ENCODE measurements at places on chromosomes 5 and 9.

GRCh38 chr9:130843049-130843908 is 8.2 kb downstream of the ABL1 start:
- no peak for DNase-seq

- DNase-seq, result no peak
Observed at GRCh38 chr5:6634788-6635430, 1.7 kb downstream of the SRD5A1 start.

DNA sequence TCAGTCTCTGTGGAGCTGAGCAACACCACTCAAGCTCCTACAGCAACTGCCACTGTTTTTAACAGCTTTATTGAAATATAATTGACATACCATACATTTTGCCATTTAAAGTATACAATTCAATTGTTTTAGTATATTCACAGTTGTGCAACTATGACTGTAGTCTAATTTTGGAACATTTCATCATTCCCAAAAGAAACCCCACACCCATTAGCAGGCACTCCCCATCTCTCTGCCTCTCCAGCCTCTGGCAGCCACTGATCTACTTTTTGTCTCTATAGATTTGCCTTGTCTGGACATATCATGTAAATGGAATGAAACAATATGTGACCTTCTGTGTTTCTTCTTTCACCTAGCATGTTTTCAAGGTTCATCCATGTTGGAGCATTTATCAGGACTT is 43.5 kb downstream of the RUSC2 start:
- peak; percentile 49 for DNase-seq

- DNase-seq, result peak; percentile 35
Observed at GRCh38 chr9:16154521-16155078, 601.8 kb downstream of the CCDC171 start.

DNA sequence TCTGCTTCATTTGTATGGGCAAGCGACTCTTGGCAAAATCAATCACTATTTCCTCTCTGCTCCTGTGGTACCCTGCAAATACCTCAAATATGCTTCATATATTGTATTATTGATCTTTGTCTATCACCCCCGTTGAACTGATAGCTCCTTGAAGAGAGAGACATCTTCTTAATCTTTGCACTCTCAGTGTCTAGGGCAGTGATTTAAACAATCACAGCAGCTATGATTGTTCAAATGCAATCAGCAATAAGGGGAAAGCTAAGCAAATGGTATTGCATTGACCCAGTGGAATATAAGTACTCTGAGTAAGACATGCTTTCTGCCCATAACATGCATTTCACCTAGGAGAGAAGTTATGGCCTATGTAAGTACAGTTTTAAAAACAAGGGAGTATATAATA is 90.2 kb downstream of the SUSD1 start:
- no peak for DNase-seq

DNA sequence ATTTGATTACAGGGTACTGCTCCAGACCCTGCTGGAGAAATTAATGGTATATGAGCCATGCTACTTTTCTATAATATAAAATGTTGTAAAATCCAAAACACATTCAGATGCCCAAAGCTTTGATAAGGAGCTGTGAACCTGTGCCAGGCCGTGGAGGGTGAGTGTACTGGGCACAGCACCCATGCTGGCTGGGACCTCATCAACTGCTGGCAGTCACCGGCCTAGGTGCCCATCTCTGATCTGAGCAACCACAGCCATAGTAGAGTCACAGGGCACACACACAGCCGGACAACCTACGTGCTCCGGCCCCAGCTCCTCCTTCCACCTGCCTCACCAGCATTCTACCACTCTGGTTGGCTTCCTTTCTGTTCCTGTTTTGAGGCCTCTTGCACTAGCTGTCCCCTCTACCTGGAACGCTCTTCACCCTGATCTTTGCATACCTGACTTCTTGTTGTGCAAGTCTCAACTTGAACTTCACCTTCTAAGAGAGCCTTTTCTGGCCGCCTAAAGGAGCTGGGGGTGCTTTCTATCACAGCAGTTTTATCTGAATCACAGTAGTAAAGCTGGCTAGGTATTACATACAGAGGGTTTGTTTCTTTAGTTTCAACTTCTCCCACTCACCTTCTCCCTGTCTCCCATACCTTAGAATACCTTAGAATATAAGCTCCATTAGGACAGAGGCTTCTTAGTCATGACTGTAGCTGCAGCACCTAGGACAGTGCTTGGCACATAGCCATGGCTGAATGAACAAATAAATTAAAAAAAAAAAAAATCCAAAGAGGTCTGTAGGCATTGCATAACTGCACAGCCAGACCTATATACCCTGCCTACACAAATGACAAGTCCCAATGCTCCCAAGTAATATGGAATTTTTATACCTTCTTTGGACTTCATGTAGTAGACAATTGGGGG is 51.7 kb downstream of the MED27 start:
- peak; percentile 33 for DNase-seq

GRCh38 chr9:758146-758545 is 83.4 kb upstream of the DMRT1 start:
- DNase-seq, result no peak

GRCh38 chr9:95130484-95130883 is 187.0 kb downstream of the FANCC start:
- DNase-seq, result no peak

DNA sequence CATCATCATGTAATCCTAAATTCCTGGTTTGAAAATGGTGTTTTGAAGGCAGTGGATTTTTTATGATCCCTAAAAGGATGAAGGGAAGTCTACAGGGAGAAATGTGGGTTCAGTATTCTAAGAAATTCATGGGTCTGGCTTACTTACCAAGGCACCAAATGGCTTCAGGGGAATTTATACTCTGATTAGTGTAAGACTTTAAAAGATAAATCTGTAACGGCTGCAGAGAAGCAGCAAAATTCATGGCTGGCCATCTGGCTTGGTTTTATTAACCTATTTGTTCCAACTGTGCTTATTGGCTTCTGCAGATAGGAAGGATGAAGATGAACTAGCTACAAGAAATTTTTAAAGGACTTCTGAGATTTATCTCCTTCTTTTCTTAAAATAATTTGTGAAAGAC is 222.8 kb downstream of the TENT4A start:
- no peak for DNase-seq

GRCh38 chr5:61805101-61805500 is 473.0 kb downstream of the ZSWIM6 start:
- DNase-seq, result peak; percentile 57

DNA sequence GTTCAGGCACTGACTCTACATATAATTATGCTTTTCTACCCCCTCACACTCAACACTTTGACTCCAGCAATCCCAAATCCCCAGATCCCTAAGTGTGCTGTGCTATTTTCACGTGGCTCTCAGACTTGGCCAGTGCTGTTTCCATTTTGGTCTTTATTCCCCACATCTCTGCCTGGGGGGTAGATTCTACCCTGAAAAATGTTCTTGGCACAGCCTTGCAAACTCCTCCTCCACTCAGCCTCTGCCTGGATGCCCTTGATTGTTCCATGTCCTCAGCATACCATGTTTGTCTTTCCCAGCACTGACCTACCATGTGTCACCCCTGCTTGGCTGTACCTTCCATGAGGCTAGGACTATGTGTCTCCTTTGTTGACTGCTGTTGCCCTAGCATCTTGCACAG is 43.0 kb downstream of the FXN start:
- DNase-seq, result peak; percentile 65

DNA sequence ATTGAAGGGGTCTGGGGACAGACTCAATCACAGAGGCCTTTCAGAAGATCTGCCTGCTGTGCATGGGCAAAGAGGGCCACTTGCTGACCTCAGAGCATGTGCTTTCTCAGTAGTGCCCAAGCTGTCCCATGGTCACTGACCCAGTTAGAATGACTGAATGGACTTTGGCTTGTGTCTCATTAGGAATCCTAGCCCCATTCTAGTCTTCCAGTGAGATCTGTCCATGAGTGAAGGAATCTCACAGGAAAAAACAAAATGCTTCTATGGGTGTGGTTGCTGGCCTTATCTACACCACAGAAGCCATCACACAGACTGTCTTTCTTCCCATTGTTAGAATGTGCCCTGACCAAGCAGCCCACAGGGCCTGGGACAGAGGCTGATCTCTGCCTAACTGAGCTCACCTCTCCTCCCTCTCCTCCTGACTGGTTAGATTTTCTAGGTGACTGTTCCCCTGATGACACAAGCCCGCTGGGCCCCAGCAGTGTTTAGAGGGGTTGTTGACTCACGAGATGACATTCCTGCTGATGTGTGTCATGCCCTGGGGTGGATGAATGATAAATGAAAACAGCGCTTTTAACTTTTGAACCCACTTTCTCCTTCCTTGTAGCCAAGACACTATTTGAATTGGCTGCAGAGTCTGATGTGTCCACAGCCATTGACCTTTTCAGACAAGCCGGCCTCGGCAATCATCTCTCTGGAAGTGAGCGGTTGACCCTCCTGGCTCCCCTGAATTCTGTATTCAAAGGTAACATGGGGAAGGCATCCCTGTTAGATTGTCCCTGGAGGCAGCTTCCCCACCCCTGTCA is 24.8 kb downstream of the TGFBI start:
- peak; percentile 98 for DNase-seq

DNA sequence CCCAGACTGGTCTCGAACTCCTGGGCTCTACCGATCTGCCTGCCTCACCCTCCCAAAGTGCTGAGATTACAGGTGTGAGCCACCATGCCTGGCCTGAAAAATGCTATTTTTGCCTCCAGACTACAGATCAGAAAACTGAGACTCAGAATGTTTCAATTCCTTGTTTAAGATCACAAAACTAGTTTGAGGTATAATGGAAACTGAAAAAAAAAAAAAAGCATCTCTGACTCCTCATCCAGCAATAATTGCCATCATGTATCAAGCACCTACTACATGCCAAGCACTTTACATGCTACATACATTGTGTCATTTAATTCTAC is 35.6 kb downstream of the PLAC8L1 start:
- DNase-seq, result no peak

GRCh38 chr9:121156263-121156731 is 45.4 kb downstream of the RAB14 start:
- DNase-seq, result peak; percentile 71

- peak; percentile 83 for DNase-seq
Observed at GRCh38 chr5:159135896-159136531, 36.3 kb upstream of the EBF1 start.

GRCh38 chr9:87147839-87148238 is 200.5 kb upstream of the GAS1 start:
- no peak for DNase-seq

DNA sequence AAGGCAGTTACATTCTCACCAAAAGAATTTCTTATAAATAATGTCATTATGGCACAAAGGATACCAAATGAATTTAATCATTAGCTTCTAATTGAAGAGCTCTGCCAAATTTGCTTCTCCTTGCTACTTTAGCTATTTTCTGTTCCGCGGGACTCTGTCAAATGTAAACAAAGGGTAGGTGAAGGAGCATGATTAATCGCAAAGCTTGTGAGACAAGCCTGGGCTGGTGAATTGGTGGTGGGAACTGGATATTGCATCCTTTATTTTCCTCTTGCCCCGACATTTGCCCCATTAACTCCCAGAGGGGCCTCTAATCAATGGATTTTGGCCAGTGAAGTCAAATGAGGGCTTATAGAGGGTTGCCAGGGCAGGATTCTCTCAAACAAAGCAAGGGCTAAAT is 234.2 kb upstream of the RFX3 start:
- no peak for DNase-seq

DNA sequence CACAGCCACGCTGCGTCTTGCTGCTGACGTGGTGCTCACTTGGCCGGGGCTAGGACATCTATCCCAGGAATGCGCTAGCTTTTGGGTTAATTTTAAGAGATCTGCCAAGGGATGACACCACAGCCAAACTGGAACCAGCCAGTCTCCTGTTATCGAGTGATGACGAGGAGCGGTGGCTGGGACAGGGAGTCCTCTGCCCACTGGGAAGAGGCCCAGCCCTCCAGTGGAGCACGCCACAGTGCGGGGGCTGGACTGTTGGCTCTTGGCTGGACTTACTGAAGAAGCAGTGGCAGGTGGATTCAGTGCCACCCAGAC is 55.1 kb upstream of the PHYKPL start:
- no peak for DNase-seq

DNA sequence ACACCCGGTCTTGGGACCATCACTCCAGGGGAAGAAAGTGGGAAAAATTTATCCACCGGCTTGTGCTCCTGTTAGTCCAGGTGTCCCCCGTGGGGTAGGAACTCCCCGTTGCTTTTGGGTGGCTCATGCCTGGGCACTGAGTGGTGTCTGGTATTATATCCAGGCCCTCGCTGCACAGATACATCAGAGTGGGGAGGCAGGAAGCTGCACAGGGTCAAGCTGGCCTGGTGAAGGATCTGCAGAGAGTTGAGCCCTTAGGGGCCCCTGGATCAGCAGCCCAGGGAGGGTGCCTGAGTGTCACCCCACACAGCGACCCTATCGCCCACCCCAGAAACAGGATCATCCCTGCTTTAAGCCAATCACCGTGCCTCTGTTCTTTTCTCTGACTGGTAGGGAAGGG is 24.4 kb upstream of the COL5A1 start:
- no peak for DNase-seq

Measured in fibroblast of mammary gland (primary cell).